ENCODE measurements at places on chromosomes 7 and 10. TPM values are rescaled to one million over a fixed set of nuclear protein-coding genes. Genes with fewer than 3 reads are reported as not detected.

- H3K36me3 ChIP-seq: no peaks in the 10 kb centered on the region
- H3K27ac ChIP-seq: no peak overlapping the region
- DNase-seq: no peak
- no peaks in the 10 kb centered on the region for H3K4me1 ChIP-seq
These were observed 82.3 kb upstream of the ADRB1 start for GRCh38 chr10:113961182-113962031.

DNA sequence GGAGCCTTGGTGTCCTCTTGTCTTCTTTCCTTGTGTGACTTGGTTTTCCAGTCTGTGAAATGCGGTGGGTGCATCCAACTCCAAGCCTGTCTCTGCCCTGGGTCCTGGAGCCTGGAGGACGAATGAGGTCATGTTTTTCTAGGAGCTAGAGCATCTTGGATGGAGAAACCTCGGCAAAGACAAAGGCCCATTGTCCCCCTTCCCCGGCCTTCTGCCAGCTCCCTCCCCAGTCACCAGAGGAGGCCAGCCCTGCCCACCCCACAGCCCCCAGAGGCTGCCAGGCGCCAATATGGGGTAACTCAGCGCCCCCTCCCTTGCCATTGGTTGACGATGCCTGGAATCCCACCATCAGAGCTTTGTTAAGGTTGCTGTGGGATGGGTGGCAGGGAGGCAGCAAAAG is 40.4 kb downstream of the KCTD7 start:
- no peak overlapping the region for H3K4me3 ChIP-seq
- H3K27me3 ChIP-seq: no peaks in the 10 kb centered on the region
- H3K27ac ChIP-seq: no peak overlapping the region
- H3K36me3 ChIP-seq: no peaks in the 10 kb centered on the region

DNA sequence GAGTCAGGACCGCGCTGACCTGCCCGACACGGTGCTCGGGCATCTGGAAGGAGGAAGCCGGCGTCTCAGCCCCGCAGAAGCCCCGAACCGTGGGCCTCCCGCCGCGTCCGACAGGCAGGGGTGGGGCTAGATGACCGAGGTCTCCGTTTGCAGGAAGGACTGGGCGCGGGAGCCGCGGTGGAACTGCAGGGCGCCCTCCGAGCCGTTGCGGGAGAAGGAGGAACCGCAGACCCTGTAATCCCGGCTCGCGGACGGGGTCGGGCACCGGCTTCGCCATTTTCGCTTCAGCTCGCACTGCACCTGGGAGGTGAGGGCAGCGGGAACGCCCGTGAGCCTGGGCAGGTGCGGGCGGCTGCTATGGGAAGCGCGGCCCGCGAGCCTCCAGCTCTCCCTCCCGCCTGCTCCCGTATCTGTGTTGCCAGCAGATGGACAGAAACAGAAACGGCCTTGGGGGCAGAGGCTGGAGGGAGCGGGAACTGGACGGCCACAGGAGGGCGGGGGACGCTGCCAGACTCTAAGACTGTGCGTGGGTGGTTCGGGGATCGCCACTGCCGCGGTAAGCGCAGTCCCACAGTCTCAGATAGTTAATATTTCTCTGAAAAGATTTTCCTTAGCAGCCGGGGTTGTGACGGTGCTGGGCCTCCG is 114.1 kb downstream of the VIPR2 start:
- no peaks in the 10 kb centered on the region for H3K36me3 ChIP-seq
- H3K4me1 ChIP-seq: peaks cover 3% of the 10 kb centered on the region
- peak overlapping the region; percentile 39 for H3K4me3 ChIP-seq
- H3K27ac ChIP-seq: no peak overlapping the region

DNA sequence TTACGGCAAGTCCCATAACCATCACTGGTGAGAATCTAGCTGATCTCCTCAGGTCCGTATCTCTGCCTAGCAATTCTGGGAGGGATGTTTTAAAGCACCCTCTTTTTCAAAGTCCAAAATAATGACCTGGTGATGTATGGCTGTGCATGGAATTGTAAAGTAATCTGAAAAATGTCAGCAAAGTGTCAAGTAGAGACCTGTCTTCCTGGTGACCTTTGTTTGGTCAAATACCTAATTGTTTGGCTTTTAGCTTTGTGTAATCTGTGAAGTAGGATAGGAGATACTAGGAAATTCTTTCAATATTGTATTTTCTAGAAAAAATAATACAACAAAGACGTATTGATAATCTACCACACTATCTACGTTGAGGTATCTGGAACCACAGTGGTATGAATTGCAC is 51.0 kb downstream of the ABCB5 start:
- H3K4me1 ChIP-seq: no peaks in the 10 kb centered on the region
- H3K27ac ChIP-seq: no peak overlapping the region
- no peak for DNase-seq

DNA sequence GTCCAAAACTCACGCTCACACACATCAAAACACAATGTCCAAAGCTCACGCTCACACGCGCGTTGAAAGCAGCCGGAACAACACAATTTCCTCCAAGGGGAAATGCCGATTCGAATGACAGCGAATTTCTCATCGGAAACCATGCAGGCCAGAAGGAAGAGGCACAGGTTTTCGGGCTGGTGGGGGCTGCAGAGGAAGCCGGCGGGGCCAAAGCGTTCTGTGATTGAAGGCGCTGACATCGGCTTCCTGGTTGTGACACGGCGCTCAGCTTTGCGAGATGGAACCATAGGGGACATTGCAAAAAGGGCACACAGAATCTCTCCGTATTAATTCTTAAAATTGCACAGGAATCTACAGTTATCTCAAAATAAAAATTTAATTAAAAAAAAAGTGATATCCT is 61.3 kb downstream of the FOXL3 start:
- H3K27me3 ChIP-seq: no peaks in the 10 kb centered on the region
- H3K27ac ChIP-seq: peak overlapping the region; percentile 19
- peak; percentile 44 for DNase-seq
- peaks cover 23% of the 10 kb centered on the region for H3K4me1 ChIP-seq

DNA sequence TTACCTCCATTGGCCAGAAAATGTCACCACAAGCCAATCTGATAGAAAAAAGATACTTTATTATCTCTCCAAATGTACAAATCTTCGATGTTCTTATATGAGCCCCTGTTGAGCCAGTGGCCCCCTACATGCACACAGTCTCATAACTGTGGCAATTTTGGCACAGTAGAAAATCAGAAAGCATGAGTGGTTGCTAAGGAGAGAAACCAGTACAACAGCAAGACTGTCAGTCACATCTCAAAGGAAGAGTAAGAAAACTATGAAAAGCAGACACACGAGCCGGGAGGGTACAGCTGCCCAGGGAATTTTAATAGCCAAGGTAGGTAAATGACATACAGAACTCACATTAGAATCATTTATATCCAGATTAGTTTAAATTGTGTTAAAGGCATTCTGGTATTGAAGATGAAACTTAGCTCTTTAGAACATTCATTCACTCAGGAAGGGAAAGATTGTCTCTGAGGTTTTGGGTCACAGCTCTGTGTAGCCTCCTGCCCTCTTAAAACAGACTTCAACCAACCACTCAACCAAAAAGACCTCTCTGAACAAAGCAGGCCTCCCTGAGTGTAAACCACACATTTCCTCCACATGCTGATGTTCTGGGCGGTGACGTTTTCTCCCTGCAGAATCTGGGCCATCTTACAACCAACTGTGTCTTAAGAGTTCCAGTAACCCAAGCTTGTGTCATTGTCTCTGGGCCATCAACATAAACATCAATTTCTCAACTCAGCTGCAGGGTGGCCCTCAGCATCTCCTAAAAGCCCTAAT is 80.8 kb upstream of the ADAM12 start:
- no peak overlapping the region for H3K27ac ChIP-seq
- no peak for DNase-seq
- H3K4me1 ChIP-seq: no peaks in the 10 kb centered on the region
- no peaks in the 10 kb centered on the region for H3K27me3 ChIP-seq

GRCh38 chr7:156474241-156474743 is 166.3 kb upstream of the RNF32 start:
- H3K36me3 ChIP-seq: no peaks in the 10 kb centered on the region
- no peak overlapping the region for H3K4me3 ChIP-seq
- peaks cover 8% of the 10 kb centered on the region for H3K4me1 ChIP-seq
- DNase-seq: peak; percentile 20
- H3K27me3 ChIP-seq: no peaks in the 10 kb centered on the region

DNA sequence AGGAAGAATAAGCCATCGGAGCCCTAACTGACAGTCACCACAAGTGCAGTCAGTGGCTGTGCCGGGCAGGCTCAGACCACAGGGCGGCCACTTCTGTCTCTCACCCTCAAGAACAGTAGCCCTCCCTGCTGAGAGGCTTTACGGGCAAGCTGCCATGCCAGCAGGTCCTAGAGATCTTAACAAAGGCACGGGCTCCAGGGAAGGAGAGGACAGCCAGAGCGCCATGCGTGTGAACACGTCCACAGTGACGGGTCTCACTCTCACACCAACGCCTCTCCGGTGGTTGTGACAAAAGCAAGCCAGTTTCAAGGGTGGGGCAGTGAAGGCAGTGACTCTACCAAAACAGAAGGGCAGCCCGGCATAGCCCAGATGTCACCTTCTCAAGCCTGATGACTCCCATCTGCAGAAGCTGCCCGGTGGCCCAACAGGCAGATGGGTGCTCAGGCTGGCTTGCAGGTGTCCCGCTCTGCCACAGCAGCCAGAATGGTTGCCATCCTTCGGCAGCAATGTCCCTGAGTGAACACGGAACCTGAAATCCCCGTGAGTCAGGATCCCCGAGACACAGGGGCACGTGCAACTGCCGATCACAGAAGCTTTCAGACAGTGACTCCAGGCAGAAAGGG is 102.0 kb downstream of the FAM53B start:
- H3K4me3 ChIP-seq: no peak overlapping the region
- H3K27me3 ChIP-seq: no peaks in the 10 kb centered on the region
- peaks cover 15% of the 10 kb centered on the region for H3K4me1 ChIP-seq
- H3K27ac ChIP-seq: no peak overlapping the region
- no peaks in the 10 kb centered on the region for H3K36me3 ChIP-seq

GRCh38 chr7:3154317-3154716 is 110.7 kb upstream of the CARD11 start:
- no peak overlapping the region for H3K27ac ChIP-seq
- no peaks in the 10 kb centered on the region for H3K36me3 ChIP-seq
- no peaks in the 10 kb centered on the region for H3K27me3 ChIP-seq
- H3K4me1 ChIP-seq: no peaks in the 10 kb centered on the region

GRCh38 chr7:12470930-12471329 is 67.3 kb upstream of the VWDE start:
- DNase-seq: no peak
- H3K27me3 ChIP-seq: no peaks in the 10 kb centered on the region
- no peak overlapping the region for H3K27ac ChIP-seq
- no peaks in the 10 kb centered on the region for H3K4me1 ChIP-seq
- H3K36me3 ChIP-seq: no peaks in the 10 kb centered on the region

The CXCL12 gene
- 1.4 TPM for total RNA-seq

The AQP1 gene
- 11.6 TPM for total RNA-seq

Data from endothelial cell of umbilical vein (primary cell).